NCI-H1048 (cell line): ENCODE measurements at places on chromosomes 13 and 19.

DNA sequence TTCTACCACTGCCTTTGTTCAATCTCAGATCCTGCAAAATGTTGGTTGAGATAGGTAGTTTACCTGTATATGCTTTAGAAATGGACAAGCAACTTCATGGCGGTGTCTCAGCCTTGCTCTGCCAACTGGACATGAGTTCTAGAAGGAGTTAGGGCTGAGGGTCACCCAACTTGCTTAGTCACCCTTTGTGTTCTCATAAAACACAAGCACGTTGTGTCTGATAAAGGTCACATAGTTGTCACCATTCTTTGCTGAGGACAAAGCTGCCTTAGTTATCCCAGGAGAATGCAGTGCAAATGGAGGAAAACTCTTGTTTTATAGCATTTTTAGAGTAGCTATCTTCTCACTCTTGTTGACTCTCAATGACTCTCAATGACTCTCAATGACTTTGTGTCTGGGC lies 218.4 kb upstream of the TMTC4 start:
- no peak for DNase-seq

- no peak for DNase-seq
Observed at GRCh38 chr19:645912-646778, 6.5 kb downstream of the FGF22 start.

DNA sequence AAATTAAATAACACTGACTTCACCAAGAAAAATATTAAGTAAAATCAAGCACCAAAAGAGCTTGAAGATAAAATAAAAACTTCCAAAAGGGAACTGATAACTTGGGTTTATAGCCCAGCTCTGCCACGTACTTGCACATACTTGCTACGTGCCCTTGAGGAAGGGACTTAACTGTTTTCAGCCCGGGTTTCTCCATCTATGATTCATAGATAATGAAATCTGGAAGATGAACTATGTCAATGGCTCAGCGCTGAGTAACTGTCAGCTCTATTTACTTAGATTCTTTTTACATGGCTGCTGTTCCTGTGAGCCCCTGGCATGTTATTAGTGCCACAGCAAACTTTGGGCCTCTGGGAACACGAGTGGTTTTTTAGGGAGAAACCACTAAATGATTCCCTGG lies 9.6 kb upstream of the ZC3H13 start:
- DNase-seq = no peak

- DNase-seq = no peak
Observed at GRCh38 chr13:47289567-47289966, 392.7 kb upstream of the HTR2A start.

DNA sequence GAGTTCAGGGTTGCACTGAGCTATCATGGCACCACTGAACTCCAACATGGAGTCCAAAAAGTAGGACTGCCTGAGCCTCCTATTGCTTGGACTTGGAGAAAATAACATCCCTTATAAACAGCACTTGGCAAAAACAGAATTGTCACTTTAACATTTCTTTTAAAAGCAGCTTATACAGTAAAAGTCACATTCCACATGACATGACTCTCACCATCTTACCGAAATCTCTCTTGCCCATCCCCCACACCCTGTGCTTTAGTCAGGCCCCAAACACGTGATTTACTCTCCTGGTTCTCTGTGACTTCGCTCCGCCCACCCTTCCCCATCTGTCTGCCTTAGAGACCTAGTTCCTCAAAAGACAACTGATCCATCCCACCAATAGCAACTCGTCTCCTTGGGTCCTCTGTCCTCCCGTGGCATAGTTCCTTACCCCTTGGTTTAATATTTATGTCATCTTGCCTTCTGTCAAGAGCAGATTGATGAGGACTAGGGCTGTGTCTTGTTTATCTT lies 4.6 kb downstream of the SAFB start:
- DNase-seq = no peak

GRCh38 chr13:68550330-68550729 lies 1320.2 kb upstream of the PCDH9 start:
- DNase-seq = no peak

GRCh38 chr13:41019578-41020347 lies 647 bp upstream of the ELF1 start:
- DNase-seq = no peak
